ENCODE measurements at places on chromosomes 7 and 10. TPM values are rescaled to one million over a fixed set of nuclear protein-coding genes. Genes with fewer than 3 reads are reported as not detected.

DNA sequence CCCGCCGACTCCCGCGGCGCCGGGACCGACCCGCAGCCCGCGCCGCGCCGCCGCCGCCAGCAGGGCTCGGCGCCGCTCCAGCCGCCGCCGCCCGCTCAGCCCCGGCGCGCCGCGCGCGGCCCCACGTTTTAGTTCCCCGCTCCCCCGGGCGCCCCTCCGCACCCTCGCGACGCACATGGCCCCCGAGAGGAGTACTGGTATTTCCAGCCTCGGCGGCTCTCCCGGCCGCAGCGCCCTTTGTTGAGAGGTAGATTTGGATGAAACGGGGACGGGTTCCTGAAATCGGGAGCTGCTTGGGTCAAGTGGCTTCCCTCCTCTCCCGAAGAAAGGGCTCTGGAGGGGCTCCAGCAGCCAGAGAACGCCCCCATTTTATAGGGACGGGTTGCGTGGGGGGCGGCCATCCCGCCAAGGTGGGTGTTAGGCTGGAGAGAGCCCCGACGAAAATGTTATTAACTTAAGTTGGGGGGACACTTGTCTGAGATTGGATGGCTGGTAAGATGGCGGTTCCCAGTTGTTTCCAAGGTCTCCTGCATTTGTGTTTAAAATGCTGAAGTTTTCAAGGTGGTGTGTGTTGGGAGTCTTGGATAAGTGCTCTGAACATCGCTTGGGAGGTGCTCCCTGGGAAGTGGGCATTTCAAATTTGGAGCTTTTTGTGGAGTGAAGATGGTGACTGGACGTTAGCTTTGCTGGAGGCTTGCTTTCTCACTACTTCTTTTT is 1.2 kb downstream of the BMI1 start:
- no peak for DNase-seq

DNA sequence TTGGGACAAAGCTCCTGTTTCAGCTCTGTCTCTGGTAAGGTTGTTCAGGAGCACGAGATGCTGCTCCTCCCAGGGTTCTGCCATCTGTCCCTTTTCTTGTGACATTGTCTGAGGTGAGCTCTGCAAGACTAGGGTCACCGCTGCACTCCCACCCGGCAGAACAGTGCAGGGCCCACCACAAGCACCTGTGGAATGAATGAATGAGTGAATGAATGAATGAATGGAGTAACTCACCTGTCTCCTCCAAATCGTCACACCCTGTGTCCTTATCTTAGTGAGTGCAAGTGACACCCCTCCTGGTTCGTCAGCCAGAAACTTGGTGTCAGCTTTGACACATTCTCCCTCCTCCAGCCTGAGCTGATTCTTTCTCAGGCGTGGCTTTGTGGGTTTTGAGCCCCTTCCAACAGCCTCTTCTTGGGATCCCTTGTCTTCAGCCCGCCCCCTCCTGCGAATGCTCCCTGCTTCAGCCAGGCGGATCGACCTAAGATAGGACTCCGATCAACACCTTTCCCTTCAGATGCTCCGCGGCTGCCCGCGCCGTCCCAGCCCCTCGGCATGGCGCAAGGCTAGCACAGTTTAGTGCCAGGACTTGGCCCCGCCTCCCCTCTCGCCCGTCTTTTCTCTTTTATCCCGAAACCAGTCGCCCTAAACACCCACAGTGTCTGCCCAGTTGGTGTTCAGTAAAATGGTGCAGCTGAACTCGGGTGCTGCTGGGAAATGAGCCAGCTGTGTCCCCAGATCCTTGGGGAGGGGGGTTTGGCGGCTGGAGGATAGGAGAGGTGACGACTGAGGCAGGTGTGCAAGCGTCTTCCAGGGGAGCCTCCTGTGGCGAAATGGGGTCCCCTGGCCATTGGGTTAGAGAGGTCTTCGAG is 89.3 kb downstream of the BEND7 start:
- no peak for DNase-seq

DNA sequence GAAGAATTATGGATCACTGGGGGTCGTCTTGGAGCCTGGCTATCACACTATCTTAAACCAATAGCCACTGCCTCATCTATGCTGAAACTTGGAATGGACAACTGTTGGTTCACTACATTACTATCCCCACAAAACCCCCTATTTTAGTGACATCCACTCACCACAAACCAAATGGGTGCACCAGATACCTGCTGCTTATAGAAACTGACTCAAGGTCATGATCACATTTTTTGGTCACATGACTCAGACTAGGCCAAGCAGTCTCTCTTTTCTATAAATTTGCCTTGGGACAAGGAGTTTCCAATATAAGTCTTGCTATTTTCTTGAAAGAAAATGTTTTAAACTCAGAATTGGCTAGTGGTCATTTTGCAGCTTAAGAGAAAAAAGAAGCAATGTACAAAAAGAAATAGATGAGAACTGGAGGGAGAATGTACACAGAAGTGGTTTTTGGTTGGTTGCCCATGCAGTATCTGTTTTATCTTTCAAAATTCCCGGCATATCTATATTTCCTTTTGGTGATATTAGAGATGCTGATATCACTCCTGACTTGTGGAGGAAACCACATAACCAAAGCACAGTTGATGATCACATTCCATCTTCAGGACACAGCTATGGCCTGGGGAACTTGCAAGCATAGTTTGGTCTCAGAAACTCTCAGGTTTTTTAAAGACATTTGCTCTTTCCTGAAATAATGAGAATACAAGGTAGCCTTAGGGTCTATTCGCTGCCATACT is 85.2 kb upstream of the CACNA2D1 start:
- no peak for DNase-seq

DNA sequence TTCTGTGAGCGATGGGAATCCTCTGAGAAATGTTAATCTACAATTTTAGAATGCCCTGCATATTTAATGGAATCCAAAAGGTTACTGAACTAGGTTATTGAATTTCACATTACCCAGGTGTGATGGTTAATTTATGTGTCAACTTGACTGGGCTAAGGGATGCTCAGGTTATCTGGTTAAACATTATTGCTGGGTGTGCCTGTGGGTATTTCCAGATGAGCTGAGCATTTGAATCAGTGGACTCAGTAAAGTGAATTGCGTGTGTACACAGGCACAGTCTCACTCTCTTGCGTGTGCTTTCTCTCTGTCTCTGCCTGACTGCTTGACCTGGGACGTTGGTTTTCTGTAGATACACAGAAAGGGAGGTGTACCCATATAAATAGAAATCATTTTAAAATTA is 21.7 kb downstream of the RNF32 start:
- no peak for DNase-seq

GRCh38 chr7:1912593-1913465 is 242.8 kb downstream of the ELFN1 start:
- no peak for DNase-seq

UCN3 gene
- not detected for total RNA-seq

PLXNA4 gene
- total RNA-seq, result not detected

MACROH2A2 gene
- 41.4 TPM for total RNA-seq

PTPN20 gene
- total RNA-seq, result not detected

ITPRID1 gene
- not detected for total RNA-seq
